ENCODE measurements at places on chromosomes 6 and 20.

- DNase-seq: no peak
These were observed 23.1 kb downstream of the LBP start for GRCh38 chr20:38369389-38369788.

DNA sequence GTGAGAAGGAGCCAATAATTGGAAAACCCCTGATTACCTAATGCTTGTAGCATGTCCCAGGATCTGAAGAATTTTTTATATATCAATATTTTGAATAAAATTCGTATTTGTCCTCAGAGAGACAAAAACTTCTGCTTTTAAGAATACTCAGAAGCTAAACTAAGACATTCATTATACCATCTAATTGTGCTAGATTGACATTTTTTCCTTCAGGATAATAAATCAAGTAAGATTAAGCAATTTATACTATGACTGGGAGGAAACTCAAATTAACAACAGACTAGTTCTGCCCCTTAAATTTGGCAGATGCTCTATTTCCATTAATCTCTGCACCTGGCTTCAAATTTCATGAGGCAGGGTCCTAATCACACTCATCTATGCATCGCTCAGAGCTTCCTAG lies 291.4 kb downstream of the PLCB1 start:
- DNase-seq: no peak

DNA sequence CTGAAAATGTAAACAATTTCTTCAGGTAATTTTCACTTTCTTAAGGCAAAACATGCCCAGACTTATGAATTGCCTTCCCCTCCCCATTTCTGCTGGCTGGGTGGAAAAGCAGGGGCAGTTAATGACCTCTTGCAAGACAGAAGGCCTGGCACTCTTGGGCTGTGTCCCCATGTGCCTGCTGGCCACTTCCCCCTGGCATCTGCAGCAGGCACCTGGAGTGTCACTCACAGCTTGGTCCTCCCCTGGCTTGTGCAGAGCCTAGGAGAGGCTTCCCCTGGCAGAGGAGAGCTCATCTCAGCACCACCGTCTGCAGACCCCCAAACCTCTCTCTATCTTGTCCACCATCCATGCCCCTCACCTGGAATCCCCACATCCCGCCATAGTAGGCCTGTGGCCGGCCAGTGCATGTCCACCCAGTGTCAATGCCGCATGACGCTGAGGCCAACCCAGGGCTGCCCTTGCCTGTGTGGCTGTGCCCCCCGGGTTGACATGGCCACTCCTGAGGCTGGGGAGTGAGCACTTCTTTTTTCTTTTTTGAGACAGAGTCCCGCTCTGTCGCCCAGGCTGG lies 83.5 kb upstream of the SLC22A23 start:
- DNase-seq: no peak

- DNase-seq: no peak
These were observed 218.9 kb downstream of the PLCB4 start for GRCh38 chr20:9287826-9288225.

DNA sequence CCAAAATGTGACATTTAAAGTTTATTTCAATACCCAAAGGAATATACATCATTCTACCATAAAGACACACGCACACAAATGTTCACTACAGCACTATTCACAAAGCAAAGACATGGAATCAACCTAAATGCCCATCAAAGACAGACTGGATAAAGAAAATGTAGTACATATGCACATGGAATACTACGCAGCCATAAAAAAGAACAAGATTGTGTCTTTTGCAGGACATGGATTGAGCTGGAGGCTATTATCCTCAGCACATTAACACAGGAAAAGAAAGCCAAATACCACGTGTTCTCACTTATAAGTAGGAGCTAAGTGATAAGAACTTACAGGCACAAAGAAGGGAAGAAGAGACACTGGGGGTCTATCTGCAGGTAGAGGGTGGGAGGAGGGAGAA lies 22.4 kb downstream of the ATP9A start:
- DNase-seq: no peak

DNA sequence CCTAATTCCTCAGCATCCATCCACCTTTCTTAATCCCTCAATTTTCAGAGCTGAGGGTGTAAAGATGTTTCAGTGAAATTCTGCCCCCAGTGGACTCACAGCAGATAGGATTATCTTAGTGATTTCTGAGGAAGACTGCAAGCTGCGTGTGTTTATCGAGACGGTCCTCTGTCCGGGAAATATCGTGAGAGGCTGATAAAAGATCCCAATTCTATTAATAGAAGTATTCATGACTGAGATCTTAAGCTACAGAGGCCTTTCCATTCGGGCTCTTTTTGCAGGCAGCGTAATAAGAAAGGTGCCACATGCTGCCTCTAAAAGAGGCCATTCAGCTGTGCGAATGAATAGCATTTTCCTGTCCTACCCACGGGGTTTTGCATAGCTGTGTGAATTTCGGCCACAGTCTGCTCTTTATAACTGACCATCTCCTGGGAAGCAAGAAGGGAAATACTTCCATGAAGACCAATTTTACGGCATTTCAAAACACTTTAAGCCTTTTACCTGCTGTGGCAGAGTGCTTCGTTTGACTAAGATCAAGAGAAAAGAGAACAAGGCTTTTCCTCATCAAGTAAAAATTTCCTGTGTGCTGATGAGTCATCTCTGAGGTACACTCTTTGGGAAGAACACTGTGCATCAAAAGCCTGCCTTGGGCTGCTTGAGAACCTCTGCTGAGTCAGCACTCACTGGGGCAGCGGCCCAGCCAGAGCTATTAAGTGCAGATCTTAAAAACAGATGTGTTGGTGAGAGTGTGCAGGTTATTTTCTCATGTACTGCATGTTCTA lies 208.8 kb downstream of the ARHGAP18 start:
- DNase-seq: no peak

All from stimulated activated CD4-positive, alpha-beta T cell treated with anti-CD3 and anti-CD28 coated beads, Interleukin-12 subunit alpha, Interleukin-12 subunit beta, amount 100 ng/mL, for 24 hours (primary cell).